Colonic mucosa (tissue), 4 donors: ENCODE measurements at places on chromosomes 1 and 21.

DNA sequence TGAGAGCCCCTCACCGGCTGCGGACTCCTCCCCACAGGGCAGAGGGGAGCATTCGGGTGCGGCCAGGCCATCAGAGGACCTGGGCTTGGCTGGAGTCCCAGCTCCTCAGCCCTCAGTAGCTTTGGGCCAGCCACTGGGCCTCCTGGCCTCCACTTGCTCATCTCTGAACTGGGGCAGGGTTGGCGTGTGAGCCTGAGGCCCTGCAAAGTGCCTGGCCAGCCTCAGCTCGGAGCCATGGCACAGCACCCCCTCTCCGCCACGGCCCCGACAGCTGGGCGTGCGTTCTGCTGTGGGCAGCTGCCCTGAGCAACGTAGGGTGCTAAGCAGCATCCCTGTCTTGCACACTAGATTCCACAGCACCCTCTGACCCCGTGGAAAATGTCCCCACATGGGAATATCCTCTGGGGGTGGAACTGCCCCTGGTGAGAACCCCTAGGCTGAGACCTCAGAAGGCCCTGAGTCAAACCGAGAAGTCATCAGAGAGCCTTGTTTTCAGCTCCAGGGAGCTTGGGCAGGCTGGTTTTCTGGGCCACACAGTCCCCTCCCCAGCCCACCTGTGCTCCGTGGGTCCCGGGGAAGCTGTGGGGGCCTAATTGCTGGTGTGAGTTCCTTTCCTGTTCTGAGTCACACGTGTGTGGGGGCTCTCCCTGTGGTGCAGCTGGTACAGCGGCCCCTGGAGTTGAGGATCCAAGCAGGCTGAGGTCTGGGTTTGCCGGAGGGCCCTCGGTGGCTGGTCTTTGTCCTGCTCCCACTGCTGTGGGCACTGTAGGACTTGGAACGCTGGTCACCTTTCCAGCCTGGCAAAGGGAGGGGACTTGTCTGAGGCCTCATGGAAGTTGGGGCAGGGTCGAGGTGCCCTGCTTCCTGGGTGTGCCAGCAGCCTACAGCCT, 24.5 kb downstream of the TP73 start:
- H3K27ac ChIP-seq, result no peak overlapping the region
- H3K4me3 ChIP-seq, result no peak overlapping the region
- H3K27me3 ChIP-seq, result no peaks in the 10 kb centered on the region
- no peaks in the 10 kb centered on the region for H3K4me1 ChIP-seq

DNA sequence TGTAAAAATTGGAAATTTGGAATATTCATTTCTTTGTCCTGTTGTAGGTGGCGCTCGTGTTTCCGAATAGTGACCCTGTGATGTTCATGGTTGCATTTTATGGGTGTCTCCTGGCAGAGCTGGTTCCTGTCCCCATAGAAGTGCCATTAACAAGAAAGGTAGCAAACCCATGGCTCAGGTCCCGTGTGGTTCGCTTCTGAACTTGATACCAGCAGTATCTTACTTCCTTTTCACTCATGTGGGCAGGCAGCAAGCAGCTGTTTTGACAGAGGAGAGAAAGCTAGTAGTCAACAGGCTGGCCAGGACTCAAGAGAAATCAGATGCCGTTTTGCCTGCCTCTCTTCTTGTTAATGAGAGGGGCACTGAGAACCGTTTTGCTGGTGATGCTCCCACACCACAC, 72.8 kb downstream of the S100B start:
- no peaks in the 10 kb centered on the region for H3K4me1 ChIP-seq
- no peak overlapping the region for H3K27ac ChIP-seq
- no peak overlapping the region for H3K4me3 ChIP-seq
- DNase-seq, result no peak
- no peaks in the 10 kb centered on the region for H3K27me3 ChIP-seq
- peaks cover 8% of the 10 kb centered on the region for H3K36me3 ChIP-seq

DNA sequence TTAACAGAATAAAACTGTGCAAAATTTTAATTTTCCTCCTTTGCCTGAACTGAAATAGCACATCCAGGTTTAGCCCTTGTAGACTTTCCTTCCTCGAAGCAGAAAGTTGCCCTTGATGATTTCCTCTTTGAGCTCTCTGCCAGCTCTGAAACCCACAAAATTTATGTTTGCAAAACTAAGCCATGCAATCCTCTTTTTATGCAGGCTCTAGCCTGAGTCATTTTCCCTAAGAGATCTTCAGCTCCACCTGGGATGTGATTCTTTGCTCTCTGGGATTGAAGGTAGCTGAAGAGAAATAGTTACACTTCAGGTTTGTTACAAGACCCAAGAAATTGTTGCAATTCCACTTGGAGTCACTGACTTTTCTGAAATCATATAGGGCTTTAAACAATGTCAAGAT, 1.4 kb upstream of the F3 start:
- H3K36me3 ChIP-seq, result no peaks in the 10 kb centered on the region
- no peak overlapping the region for H3K4me3 ChIP-seq
- no peaks in the 10 kb centered on the region for H3K4me1 ChIP-seq
- no peaks in the 10 kb centered on the region for H3K27me3 ChIP-seq

GRCh38 chr1:154344977-154345837, 19.9 kb downstream of the ATP8B2 start:
- H3K4me1 ChIP-seq, result no peaks in the 10 kb centered on the region
- no peaks in the 10 kb centered on the region for H3K27me3 ChIP-seq
- H3K36me3 ChIP-seq, result no peaks in the 10 kb centered on the region
- H3K4me3 ChIP-seq, result no peak overlapping the region

GRCh38 chr1:162230096-162230495, 146.6 kb downstream of the SPATA46 start:
- H3K27ac ChIP-seq, result no peak overlapping the region
- H3K27me3 ChIP-seq, result no peaks in the 10 kb centered on the region
- H3K4me3 ChIP-seq, result no peak overlapping the region
- H3K36me3 ChIP-seq, result no peaks in the 10 kb centered on the region
- DNase-seq, result no peak

- peak; percentile 73 for DNase-seq
- peaks cover 4% of the 10 kb centered on the region for H3K36me3 ChIP-seq
- peak overlapping the region; percentile 81 for H3K27ac ChIP-seq
Observed at GRCh38 chr21:42513985-42514882, 582 bp downstream of the SLC37A1 start.

GRCh38 chr1:187624812-187625545, 796.2 kb downstream of the PLA2G4A start:
- H3K36me3 ChIP-seq, result no peaks in the 10 kb centered on the region
- H3K4me1 ChIP-seq, result no peaks in the 10 kb centered on the region
- H3K27ac ChIP-seq, result no peak overlapping the region

- no peak overlapping the region for H3K27ac ChIP-seq
- no peak for DNase-seq
- no peaks in the 10 kb centered on the region for H3K4me1 ChIP-seq
- H3K4me3 ChIP-seq, result no peak overlapping the region
- no peaks in the 10 kb centered on the region for H3K27me3 ChIP-seq
Observed at GRCh38 chr1:218101409-218101808, 183.7 kb upstream of the RRP15 start.

GRCh38 chr1:40653851-40654537, 11.5 kb downstream of the RIMS3 start:
- no peak for DNase-seq
- H3K36me3 ChIP-seq, result no peaks in the 10 kb centered on the region
- no peak overlapping the region for H3K4me3 ChIP-seq
- H3K27ac ChIP-seq, result no peak overlapping the region
- H3K4me1 ChIP-seq, result no peaks in the 10 kb centered on the region
- H3K27me3 ChIP-seq, result no peaks in the 10 kb centered on the region

GRCh38 chr1:13899856-13900255, 199.9 kb downstream of the PRDM2 start:
- no peak overlapping the region for H3K27ac ChIP-seq
- no peak overlapping the region for H3K4me3 ChIP-seq
- no peak for DNase-seq
- H3K36me3 ChIP-seq, result no peaks in the 10 kb centered on the region

DNA sequence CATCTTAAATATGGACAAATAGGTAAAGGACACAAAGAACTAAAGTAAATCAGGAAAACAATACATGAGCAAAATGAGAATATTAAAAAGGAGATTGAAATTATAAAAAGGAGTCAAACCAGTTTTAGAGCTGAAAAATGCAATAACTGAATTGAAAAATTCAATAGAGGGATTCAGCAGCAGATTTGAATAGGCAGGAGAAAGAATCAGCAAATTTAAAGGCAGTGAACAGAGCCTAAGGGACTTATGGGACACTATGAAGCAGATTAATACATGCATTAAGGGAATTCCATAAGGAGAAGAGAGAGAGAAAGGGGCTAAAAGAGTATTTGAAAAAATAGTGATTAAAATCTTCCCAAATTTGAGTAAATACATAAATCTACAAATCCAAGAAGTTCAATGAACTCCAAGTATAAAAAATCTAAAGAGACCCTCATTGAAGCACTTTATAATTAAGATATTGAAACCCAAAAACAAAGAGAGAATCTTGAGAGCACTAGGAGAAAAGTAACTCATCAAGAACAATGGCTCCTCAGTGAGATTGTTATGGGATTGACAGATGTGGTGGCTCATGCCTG, 2.9 kb downstream of the CFAP107 start:
- no peak overlapping the region for H3K4me3 ChIP-seq
- no peaks in the 10 kb centered on the region for H3K36me3 ChIP-seq
- H3K27me3 ChIP-seq, result no peaks in the 10 kb centered on the region
- H3K4me1 ChIP-seq, result no peaks in the 10 kb centered on the region
- DNase-seq, result no peak
- H3K27ac ChIP-seq, result no peak overlapping the region

DNA sequence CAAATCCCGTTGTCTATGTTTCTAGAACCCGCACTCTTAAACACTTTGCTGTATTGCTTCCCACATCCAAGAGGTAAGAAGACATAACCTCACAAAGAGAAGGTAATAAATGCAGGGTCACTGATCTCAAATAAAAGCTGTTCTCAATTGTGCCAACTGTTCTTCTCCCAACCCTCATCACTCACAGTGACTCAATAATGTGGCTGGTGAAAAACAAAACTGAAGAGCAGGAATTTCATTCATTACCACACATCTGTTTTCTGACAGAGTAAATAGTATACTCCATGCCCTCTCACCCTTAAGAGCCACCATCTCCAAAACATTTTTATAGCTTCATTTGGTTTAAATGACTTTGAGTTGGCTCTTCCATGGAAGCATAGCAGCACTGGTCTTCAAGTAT, 6.2 kb upstream of the ERICH3 start:
- no peaks in the 10 kb centered on the region for H3K27me3 ChIP-seq
- no peak for DNase-seq
- no peak overlapping the region for H3K27ac ChIP-seq
- H3K36me3 ChIP-seq, result no peaks in the 10 kb centered on the region

DNA sequence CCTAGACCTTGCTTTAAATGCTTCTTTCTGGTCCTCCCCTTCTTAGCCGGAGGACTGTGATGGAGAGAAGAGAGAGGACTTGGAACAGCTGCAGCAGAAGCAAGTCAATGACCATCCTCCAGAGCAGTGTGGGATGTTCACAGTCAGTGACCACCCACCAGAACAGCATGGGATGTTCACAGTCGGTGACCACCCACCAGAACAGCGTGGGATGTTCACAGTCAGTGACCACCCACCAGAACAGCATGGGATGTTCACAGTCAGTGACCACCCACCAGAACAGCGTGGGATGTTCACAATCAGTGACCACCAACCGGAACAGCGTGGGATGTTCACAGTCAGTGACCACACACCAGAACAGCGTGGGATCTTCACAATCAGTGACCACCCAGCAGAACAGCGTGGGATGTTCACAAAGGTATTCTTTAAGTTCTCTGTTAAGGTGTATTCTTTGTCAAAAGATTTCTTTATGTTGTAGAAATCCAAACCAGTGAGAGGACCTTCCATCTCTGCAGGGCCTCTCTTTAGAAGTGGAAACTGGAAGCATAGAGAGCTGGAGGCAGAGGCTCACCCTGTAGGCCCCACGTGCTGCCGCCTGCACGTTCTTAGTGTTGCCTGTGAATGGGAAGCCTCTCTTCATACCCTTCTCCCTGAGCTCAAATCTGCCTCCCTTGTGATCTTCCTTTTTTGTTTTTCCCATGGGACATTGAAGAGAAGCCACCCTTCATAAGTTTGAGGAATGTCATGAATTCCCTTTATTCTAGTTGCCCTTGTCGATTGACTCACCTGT, 10.6 kb downstream of the PCNT start:
- DNase-seq, result no peak
- H3K27ac ChIP-seq, result no peak overlapping the region
- no peaks in the 10 kb centered on the region for H3K27me3 ChIP-seq
- H3K4me1 ChIP-seq, result no peaks in the 10 kb centered on the region

DNA sequence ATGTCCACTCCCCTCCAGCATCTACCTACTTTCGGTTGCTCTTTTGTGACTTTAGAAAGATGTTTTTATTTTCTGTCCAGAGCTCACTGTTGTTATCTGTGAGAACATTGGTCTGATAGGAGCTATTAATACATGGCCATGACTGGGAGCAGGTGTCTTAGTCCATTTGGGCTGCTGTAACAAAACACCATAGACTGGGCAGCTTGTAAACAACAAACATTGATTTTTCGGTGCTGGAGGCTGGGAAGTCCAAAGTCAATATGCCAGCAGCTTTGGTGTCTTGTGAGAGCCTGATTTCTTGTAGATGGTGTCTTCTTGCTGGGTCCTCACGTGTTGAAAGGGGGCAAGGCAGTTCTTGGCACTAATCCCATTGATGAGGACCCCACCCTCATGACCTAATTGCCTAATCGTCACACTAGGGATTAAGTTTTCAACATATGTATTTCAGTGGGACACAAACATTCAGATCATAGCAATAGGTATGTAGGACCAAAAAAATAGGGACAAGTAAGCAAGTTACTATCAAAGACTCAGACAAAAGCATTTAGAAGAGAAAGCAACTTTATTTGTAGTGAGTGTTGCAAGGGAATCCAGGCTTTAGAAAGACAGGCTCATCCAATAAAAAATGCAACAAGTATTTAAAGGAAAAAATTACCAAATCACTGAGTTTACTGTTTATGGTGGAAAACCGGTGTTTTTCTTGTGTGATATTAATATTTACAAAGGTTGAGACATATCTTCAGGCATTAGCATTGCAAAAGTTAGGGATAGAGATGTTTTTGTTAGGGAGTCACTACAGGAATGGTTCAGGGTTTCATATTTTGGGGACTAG, 55.2 kb upstream of the WDR26 start:
- H3K4me3 ChIP-seq, result no peak overlapping the region

DNA sequence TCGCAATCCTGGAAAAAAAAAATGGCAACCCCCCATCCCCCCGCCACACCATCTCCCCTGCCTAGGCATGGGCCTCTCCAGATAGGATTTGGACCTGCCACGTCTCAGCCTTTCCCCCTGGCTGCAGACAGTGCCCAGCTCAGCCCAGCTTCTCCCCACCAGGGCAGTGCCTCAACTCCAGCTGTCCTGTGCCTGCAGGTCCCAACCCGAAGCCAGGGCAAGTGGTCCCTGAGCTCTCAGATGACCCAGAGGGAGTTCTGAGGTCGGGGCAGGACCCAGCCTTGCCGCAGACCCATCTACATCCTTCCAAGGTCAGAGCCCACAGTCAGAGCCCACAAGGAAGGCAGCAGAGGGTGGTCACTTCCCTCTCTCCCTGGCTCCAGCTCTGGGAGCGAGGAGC, 86.7 kb upstream of the POU3F1 start:
- no peak overlapping the region for H3K27ac ChIP-seq
- no peaks in the 10 kb centered on the region for H3K36me3 ChIP-seq
- H3K27me3 ChIP-seq, result peaks cover 14% of the 10 kb centered on the region
- no peak overlapping the region for H3K4me3 ChIP-seq
- DNase-seq, result no peak
